ENCODE measurements at places on chromosomes 13 and 19.

DNA sequence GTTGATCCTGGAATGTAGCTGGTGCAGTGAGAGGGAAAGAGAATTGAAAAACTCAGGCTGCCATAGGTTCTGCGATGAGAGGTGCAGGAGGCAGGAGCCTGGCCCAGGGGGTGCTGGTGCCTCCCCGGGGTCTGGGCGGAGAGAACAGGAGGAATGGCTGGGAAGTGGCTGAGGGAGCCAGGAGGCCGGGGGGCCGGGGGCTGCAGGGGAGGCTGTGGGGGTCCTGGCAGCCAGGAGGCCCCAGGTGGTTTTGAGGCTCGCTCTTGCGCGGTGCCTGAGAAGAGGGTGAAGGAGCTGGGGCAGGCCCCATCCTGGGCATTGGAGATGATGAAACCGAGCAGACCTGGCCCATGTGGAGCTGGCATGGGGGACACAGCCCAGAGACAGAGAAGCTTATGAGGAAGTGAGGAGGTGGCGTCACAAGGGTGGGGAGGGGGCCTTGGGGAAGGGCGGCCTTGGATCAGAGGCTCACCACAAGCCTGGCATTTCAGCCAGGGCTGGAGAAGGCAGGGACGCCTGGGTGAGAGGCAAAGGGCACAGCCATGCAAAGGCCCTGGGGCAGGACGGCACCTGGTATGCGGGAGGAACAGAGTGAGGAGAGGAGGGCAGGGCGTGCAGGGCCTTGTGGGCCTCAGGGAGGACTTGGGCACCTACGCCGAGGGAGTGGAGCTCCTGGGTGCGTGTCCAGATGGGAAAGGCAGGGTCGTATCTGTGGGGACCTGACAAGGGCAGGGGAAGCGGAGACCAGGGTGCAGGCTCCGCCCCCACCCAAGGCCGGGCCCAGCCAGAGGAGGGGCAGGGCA, 1.3 kb upstream of the TEKTIP1 start:
- no peak for DNase-seq

- DNase-seq = peak; percentile 76
Observed at GRCh38 chr13:78603240-78603957, at the start of gene POU4F1. POU4F1 (minus strand) TSS chr13:78603552; CDS start chr13:78603326, 226 bp downstream.

DNA sequence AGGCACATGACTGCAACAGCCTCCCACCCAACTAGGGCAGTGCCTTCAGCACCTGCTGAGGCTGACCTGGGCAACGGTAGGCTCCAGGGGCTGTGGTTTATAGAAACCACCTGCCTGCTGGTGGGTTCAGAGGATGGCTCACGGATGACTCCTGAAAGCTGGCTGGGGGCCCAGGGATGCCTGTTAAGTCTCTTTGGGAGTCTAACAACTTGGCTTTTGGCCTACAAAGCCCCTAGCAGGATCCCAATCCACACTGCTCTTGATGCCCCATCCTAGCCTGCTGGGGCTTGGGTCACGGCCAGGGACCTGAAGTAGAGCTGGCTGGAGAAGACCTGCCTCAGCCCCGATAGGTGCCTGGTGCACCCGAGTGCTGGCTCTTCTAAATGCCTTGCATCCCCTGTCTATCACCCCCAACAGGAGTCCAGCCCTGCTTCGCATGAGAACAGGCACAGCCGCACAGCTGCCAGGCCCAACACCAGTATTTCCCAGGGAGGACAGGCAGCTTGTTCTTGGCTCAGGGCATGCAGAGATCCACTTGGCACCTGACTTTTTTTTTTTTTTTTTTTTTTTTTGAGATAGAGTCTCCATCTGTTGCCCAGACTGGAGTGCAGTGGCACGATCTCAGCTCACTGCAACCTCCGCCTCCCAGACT, 9.1 kb upstream of the EPHX3 start:
- no peak for DNase-seq

- no peak for DNase-seq
Observed at GRCh38 chr19:45766296-45766868, 2.7 kb downstream of the SIX5 start.

DNA sequence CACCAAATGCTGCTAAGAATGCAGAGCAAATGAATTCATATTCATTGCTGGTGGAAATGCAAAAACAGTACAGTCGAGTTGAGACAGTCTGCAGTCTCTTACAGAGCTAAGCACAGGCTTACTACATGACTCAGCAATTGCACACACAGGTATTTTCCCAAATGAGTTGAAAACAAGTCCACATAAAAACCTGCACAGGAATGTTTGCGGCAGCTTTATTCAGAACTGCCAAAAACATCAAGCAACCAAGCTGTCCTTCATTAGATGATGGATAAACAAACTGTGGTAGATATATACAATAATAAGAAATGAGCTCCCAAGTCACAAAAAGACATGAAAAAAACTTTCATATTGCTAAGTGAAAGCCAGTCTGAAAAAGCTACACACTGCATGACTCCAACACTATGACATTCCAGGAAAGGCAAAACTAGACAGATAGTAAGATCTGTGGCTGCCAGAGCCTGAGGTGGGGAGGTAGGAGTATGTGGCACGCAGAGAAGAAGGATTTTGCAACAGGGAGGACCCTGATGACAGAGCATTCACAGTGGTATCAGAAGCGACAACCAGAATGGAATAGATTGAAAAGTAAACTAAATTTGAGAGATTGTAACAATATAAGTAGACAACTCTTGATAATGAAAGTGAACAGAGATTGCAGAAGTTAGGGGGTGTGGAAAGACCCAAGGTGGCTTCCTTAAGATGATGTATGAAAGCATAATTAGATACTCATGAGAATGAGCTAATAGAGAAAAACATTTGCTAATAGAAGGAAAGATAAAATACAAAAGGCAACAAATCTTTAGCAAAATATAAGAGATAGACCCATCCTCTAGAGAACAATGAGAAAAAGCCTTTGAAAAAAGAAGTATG, 52.7 kb downstream of the TSC22D1 start:
- DNase-seq = no peak

GRCh38 chr19:31976775-31977536, 368.5 kb upstream of the ZNF507 start:
- DNase-seq = no peak

DNA sequence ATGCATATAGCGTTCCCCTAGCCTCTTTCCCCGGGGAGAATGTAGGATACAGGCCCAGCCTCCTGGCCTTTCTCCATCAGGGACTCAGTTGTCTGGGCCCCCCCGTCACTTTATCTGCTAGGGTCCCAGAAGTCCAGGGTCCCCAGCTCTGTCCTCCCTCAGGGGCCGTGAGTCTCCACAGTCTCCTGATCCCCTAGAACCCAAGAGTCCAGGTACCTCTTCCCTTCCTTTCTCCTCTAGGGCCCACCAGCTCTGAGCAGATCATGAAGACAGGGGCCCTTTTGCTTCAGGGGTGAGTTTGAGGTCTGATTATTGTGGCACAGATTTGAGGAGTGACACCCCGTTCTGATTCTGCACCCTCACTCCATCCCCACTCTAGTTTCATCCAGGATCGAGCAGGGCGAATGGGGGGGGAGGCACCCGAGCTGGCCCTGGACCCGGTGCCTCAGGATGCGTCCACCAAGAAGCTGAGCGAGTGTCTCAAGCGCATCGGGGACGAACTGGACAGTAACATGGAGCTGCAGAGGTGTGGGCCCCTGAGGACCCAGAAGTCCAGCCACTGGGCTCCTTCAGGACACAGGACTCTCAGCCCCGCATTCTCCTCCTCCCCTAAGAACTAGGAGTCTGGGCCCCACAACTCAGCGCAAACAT, 758 bp downstream of the BAX start:
- DNase-seq = no peak

- DNase-seq = no peak
Observed at GRCh38 chr19:19468424-19469050, 46.8 kb downstream of the TSSK6 start.

DNA sequence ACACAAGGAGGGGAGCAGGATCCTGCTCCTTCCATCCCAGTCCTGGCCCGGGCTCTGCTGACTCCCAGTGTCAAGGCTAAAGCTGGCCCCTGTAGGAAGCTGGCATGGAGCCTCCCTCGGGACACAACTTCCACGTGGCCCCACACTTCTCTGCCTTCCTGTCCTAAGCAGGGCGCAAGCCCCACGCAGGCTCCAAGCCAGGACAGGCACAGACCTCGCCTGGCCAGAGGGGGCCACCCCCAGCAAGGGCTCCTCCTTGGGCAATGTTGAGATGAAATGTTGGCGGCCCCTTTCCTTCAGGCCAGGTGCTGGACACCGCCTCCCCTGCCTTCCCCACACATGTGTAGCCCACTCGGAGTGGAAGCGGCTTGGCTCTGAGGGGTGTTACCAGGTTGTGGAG, 66.6 kb downstream of the COL4A1 start:
- DNase-seq = no peak

- no peak for DNase-seq
Observed at GRCh38 chr13:23159760-23160637, 20.8 kb upstream of the SGCG start.

GRCh38 chr13:94987081-94987480, 274.7 kb upstream of the SOX21 start:
- no peak for DNase-seq

- DNase-seq = no peak
Observed at GRCh38 chr19:38971672-38972071, 3.9 kb downstream of the FBXO17 start.

- no peak for DNase-seq
Observed at GRCh38 chr19:3266792-3267514, 42.5 kb downstream of the CELF5 start.

DNA sequence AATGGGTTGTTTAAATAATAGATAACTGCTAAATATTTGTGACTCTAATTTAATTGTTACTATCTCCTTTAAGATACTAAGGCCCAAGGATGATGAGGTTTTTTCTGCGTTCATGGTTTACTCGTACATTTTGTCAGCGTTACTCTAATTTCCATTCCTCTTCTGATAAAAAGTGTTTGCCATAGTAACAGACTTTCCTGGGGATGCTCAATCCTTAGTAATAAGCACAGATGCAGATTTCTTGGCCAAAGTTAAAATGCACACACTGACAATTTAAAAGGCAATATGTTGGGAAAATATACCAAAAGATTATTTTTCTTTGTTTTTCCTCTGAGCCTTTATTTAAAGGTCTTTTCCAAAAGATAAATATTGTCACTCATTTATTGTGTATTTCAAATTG, 149.6 kb downstream of the IRS2 start:
- DNase-seq = no peak

- no peak for DNase-seq
Observed at GRCh38 chr19:57075125-57075524, 44.7 kb upstream of the USP29 start.

- DNase-seq = no peak
Observed at GRCh38 chr13:85223883-85224656, 575.1 kb downstream of the SLITRK6 start.

GRCh38 chr13:51614350-51614786, 30.1 kb downstream of the WDFY2 start:
- DNase-seq = peak; percentile 66

DNA sequence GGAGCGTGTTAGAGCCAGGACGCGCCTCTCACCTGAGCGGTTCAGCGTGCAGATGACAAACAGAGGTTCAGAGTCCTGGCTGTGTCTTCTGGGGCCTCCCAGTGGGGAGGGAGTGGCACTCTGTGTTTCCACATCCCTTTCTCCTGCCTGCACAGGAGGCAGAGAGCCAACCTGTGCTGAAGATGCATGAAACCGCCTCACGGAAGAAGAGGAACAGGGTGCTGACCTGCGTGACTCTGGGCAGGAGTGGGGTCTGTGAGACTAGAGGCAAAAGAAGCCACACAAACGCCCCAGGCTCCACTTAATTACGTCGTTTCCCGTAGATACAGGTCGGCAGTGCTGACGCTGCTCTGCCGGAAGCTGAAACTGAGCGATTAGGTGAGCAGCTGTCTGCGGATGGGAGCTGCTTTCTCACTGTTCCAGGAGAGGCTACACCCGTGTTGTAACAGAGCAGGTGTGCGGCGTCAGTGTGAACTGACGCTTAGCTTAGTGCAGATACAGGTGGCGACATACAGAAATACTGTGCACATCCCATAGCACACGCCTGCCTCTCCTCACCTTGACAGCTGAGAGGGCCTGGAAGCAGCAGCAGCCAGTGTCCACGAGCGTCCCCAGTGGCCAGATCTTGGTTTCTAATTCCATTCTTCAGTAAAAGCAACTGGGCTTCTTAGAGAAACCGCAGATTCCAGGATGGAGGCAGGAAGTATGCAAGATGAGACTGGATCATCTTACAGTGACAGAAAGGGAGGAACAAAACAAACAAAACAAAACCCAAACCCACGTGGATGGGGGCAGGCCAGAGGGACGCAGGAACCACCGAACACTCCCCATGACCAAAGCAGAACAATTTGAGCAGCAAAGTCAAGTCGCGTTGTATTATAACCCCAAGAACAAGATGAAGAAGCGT, 37.7 kb upstream of the MCF2L start:
- DNase-seq = no peak

DNA sequence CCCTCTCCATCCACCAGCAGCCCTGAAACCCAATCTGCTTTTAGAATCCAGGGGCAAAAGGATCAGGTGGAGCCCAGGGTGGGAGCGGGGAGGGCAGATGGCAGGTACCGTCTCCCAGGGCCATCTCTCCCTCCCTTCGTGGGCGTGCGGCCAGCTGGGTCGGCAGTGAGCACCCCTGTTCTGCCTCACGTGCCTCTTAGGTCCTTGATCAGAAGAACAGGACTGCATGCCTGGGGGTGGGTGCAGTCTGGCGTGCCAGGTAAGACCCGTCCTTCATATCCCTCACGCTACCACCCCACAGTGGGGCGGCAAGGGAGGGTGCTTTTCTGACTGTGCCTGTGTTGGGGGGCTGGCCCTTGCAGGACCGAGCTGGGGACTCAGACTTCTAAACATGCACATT, 2.0 kb downstream of the SLC8A2 start:
- DNase-seq = no peak

DNA sequence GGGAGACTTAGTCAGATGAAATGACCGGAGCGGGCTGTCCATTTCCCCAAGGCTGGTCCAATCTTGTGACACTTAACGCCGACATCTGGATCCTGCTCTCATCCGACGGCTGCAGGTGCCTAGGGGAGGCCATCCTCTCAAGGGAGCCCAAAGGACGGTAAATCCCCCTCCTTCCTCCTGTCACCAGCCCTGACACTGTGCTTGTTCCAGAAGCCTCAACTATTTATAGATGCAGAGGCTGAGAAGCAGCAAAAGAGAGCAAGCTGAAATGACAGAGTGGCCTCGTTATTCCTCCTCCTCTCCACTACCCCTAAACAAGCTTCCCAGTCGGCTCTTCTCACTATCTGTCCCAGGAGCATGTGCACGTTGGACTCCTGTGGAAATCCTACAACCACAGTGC, 533.7 kb downstream of the LIG4 start:
- no peak for DNase-seq

DNA sequence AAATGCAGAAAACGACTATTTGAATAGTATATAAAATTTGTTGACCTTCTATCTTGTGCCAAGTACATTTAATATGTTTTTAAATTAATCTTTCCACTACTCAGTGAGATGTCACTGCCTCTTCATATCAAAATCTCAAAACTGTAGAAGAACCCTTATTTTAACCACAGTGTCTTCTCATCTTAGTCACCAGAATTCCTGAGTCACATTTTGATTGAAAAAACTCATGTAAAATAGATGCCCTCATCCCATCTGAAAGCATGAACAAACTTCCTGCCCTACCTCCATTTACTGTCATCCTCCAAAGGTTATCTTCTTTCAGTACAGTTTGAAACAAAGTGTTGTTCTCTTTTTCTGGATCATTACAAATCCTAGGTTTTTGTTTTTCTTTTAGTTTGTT, 1215.4 kb downstream of the PCDH9 start:
- DNase-seq = no peak

- no peak for DNase-seq
Observed at GRCh38 chr19:8731428-8732169, 10.2 kb downstream of the OR2Z1 start.
